ENCODE measurements at places on chromosomes 7 and 10. TPM values are rescaled to one million over a fixed set of nuclear protein-coding genes. Genes with fewer than 3 reads are reported as not detected.
A peak's percentile ranks its signal among the peaks of the same experiment; 100 is the strongest.

DNA sequence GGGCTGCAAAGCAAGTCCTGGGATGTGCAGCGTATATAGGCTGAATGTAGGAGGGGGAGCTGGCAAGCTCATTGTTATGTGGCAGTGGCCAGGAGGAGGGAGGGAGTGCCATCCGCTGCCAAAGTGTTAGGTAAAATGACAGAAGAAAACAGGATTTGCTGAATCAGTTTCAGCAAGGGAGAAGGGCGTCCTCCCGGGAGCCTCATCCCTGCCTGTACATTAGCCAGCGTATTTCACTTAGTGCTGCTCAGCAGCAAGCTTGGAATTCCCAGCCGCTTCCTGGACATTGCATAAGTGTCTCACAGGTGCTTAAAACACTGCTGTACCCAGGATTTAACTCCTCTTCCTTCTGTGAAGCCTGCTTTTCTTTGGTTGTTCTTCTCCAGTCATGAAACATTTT is 2.5 kb downstream of the NIPSNAP2 start:
- no peak overlapping the region for H3K27ac ChIP-seq
- no peak for DNase-seq
- peaks cover 4% of the 10 kb centered on the region for H3K36me3 ChIP-seq
- no peaks in the 10 kb centered on the region for H3K4me1 ChIP-seq
- H3K4me3 ChIP-seq: no peak overlapping the region

DNA sequence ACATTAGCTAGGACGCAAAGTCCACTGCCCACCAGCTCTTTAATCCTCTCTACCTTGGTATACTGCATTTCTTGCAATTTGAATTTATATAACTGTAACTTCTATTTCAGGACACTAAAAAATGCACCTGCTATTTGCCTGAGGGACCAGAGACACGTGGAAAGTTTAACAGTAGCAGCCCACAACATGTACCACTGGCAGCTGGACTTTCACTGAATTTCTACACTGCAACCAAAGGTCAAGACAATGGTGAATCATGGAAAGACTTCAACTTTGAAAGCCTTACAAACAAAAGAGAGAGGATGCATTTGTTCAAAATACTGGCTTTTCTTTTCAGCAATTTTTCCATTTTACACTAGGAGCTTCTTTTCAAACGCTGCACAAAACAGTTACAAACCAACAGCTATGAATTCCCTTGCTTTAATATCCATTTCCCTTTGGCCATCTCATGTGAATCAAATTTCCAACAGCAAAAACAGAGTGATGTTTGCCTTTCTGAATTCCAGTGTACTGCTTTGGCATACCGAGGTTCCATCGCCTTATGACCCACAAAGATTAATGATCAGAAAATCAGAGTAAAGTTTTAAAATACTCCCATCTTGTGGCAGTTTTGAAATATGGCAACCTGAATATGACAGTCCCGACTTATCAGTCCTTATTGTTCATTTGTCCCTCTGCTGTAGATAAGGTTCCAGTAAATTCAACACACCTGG is 29.9 kb upstream of the HNRNPH3 start:
- no peak overlapping the region for H3K27ac ChIP-seq
- H3K4me1 ChIP-seq: no peaks in the 10 kb centered on the region
- H3K27me3 ChIP-seq: no peaks in the 10 kb centered on the region
- no peaks in the 10 kb centered on the region for H3K36me3 ChIP-seq
- no peak for DNase-seq

- no peaks in the 10 kb centered on the region for H3K27me3 ChIP-seq
- no peak for DNase-seq
- no peak overlapping the region for H3K27ac ChIP-seq
- no peaks in the 10 kb centered on the region for H3K36me3 ChIP-seq
Measured at GRCh38 chr10:34112171-34112782, 702.8 kb downstream of the PARD3 start.

- H3K36me3 ChIP-seq: peaks cover 31% of the 10 kb centered on the region
- no peaks in the 10 kb centered on the region for H3K4me1 ChIP-seq
- no peaks in the 10 kb centered on the region for H3K27me3 ChIP-seq
- peak; percentile 32 for DNase-seq
- no peak overlapping the region for H3K4me3 ChIP-seq
Measured at GRCh38 chr10:90136731-90137316, 435.4 kb downstream of the KIF20B start.

- no peak overlapping the region for H3K4me3 ChIP-seq
- DNase-seq: no peak
- H3K27ac ChIP-seq: no peak overlapping the region
Measured at GRCh38 chr10:12819071-12819470, 182.4 kb downstream of the CCDC3 start.

- no peaks in the 10 kb centered on the region for H3K27me3 ChIP-seq
- no peaks in the 10 kb centered on the region for H3K36me3 ChIP-seq
- no peaks in the 10 kb centered on the region for H3K4me1 ChIP-seq
- H3K27ac ChIP-seq: no peak overlapping the region
Measured at GRCh38 chr7:144641389-144642044, 194.3 kb downstream of the TPK1 start.

DNA sequence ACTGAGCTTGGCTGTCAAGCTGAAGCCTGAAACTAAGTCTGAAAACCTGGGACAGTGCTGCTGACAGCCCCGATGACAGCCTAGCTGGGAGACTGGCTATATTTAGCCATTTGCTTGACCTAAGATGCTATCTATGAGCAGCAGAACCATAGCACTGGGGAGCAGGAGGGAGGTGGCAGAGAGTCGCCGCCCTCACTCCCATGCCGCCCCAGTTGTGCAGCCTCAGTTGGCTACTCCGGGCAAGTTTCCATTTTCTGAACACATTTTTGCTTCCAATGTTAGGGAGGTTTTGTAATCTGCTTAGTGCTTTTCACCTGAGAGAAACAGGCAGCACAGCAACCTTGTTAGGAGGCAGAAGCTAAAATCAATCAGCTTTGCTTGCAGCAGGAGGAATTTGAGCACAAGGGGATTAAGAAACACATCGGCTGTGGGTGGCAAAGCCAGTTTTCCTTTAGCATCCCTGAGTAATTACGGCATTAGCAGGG is 20.4 kb upstream of the C10orf71 start:
- H3K27ac ChIP-seq: no peak overlapping the region
- no peak overlapping the region for H3K4me3 ChIP-seq
- no peak for DNase-seq
- no peaks in the 10 kb centered on the region for H3K4me1 ChIP-seq
- no peaks in the 10 kb centered on the region for H3K27me3 ChIP-seq
- no peaks in the 10 kb centered on the region for H3K36me3 ChIP-seq

DNA sequence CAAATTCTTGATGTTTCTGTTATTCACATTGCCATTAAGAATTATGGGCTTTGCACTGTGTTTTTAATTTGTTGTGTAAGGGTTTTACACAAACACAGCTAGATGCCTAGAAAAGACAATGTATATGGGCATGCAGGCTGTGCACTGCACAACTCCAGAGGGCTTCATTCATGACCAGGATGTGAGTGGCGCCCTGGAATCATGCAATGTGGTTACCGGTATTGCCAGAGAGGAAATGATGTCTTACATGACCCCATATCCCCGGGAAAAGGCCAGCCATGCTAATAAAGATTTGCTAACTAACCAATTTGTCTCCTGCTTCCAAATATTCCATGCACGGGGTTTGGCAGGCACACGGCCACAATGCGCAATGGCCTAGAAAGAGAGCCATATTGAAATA is 16.9 kb downstream of the KCNMA1 start:
- no peak overlapping the region for H3K4me3 ChIP-seq
- H3K27me3 ChIP-seq: no peaks in the 10 kb centered on the region
- DNase-seq: no peak
- no peaks in the 10 kb centered on the region for H3K4me1 ChIP-seq
- no peak overlapping the region for H3K27ac ChIP-seq

DNA sequence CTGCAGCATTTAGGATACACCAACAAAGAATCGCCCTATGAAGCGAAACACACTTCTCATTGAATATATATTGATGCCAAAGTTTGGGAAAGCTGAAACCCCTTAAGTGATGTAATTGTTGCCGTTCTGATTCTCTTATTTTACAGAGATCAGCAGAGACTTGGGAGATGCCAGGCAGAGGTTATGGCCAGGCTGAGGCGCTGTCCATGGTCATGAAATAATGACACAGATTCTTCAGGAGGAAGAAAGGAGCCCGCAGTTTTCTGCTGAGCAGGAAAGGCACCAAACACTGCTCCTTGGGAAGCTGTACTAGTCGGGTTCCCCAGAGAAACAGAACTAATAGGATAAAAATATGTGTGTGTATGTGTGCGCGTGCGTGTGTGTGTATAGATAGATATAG is 566.0 kb downstream of the CALN1 start:
- no peak overlapping the region for H3K27ac ChIP-seq
- H3K4me1 ChIP-seq: no peaks in the 10 kb centered on the region
- no peaks in the 10 kb centered on the region for H3K27me3 ChIP-seq
- DNase-seq: peak; percentile 51

DNA sequence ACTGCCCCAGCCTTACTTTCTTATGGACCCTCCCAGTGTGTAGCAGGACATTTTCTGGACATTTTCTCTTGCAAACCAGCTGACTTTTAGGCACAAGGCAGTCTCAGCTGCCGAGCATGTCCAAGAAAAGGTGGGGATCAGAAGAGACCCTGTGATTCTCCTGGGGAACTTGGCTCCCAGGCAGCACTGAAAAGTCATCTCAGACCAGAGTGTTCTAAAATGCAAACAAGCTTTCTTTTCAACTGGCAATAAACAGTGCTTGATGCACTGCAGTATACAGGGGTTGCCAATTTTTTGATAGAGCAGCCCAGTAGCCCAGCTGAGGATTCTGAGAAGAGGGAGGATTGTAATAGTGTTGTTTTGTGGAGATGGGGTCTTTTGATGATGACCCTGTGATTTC is 168.0 kb upstream of the PHYHIPL start:
- H3K27ac ChIP-seq: no peak overlapping the region
- DNase-seq: no peak
- no peaks in the 10 kb centered on the region for H3K27me3 ChIP-seq
- no peaks in the 10 kb centered on the region for H3K36me3 ChIP-seq
- H3K4me3 ChIP-seq: no peak overlapping the region
- H3K4me1 ChIP-seq: no peaks in the 10 kb centered on the region

DNA sequence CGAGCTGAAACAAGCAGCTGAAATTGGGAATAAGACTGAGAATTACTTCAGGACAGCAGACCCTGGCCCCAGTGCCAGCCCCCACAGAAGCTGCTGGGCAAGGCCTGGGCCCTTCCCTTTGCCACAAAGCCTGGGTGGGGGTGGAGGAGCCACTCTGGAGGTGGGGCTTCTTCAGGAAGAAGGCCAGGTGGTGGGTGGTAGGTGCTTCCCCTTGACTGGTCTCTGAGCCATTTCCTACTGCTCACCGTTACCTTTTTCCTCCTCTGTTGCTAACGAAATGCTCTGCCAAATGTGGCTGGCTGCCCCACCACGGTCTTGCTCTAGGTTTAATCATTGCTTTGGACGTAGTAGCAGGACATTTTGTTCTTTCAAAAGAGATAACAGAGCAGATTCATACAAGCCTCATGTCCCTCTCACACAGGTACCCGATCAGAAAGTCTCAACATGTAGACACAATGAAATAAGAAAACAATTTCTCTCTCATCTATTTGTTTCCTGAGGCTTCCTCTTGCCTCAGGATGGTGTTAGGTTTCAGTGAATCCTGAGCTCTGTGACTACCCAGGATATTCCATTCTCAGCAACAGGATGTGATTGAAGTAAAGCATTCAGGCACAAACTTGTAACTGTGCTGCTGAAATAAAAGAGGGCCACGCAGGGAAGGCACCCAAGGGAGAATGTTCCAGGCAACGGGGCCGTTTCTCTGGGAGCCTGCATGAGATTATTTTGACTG is 66.5 kb downstream of the WDR11 start:
- no peaks in the 10 kb centered on the region for H3K4me1 ChIP-seq
- no peaks in the 10 kb centered on the region for H3K36me3 ChIP-seq
- no peaks in the 10 kb centered on the region for H3K27me3 ChIP-seq
- no peak overlapping the region for H3K4me3 ChIP-seq

GRCh38 chr10:90148116-90148855 is 446.9 kb downstream of the KIF20B start:
- H3K27ac ChIP-seq: no peak overlapping the region
- H3K27me3 ChIP-seq: no peaks in the 10 kb centered on the region
- no peak overlapping the region for H3K4me3 ChIP-seq
- DNase-seq: no peak

- H3K27ac ChIP-seq: no peak overlapping the region
- no peaks in the 10 kb centered on the region for H3K36me3 ChIP-seq
- no peak for DNase-seq
- H3K4me3 ChIP-seq: no peak overlapping the region
Measured at GRCh38 chr7:108244110-108244509, 113.9 kb upstream of the LAMB4 start.

DNA sequence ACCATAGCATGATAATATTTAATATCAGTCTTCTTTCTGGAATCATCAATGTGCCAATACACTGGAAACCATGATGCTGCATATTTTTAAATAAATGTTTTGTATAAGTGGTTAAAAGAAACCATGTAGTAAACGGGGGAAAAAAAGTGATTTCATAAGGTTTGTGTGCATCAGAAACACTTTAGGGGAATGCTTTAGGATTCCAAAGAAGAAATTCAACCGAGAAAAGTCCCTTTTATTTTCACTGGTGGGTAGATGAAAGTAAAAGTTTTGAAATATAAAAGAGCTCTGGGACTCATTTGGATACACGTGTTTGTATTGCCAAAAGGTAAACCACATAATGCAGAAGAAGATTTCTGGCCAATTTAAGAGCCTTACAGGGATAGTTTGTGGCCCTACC is 11.9 kb upstream of the MACC1 start:
- H3K27ac ChIP-seq: no peak overlapping the region
- H3K36me3 ChIP-seq: no peaks in the 10 kb centered on the region
- DNase-seq: no peak
- H3K27me3 ChIP-seq: no peaks in the 10 kb centered on the region
- H3K4me1 ChIP-seq: no peaks in the 10 kb centered on the region

- H3K4me1 ChIP-seq: no peaks in the 10 kb centered on the region
- peaks cover 19% of the 10 kb centered on the region for H3K36me3 ChIP-seq
- no peak overlapping the region for H3K27ac ChIP-seq
- DNase-seq: no peak
- H3K4me3 ChIP-seq: no peak overlapping the region
- no peaks in the 10 kb centered on the region for H3K27me3 ChIP-seq
Measured at GRCh38 chr10:6612371-6612770, 32.3 kb upstream of the PRKCQ start.

GRCh38 chr10:112759496-112759895 is 190.6 kb upstream of the TCF7L2 start:
- no peak for DNase-seq
- H3K27ac ChIP-seq: no peak overlapping the region
- H3K36me3 ChIP-seq: no peaks in the 10 kb centered on the region
- no peaks in the 10 kb centered on the region for H3K27me3 ChIP-seq
- H3K4me1 ChIP-seq: 0 out of 2 replicates have a peak, but pooled peaks cover 2% of the 10 kb centered on the region

GRCh38 chr7:135179321-135179925 is 8.9 kb upstream of the CYREN start:
- no peak overlapping the region for H3K27ac ChIP-seq
- no peak overlapping the region for H3K4me3 ChIP-seq
- no peak for DNase-seq
- H3K36me3 ChIP-seq: peaks cover 60% of the 10 kb centered on the region
- peaks cover 5% of the 10 kb centered on the region for H3K4me1 ChIP-seq
- H3K27me3 ChIP-seq: no peaks in the 10 kb centered on the region

- DNase-seq: no peak
- H3K27me3 ChIP-seq: no peaks in the 10 kb centered on the region
- no peaks in the 10 kb centered on the region for H3K4me1 ChIP-seq
Measured at GRCh38 chr7:102277901-102278300, 8.8 kb upstream of the SH2B2 start.

GRCh38 chr10:26622891-26623290 is 74.6 kb upstream of the PDSS1 start:
- no peak for DNase-seq
- no peak overlapping the region for H3K4me3 ChIP-seq
- H3K27me3 ChIP-seq: no peaks in the 10 kb centered on the region
- no peak overlapping the region for H3K27ac ChIP-seq
- H3K36me3 ChIP-seq: no peaks in the 10 kb centered on the region

Gene C7orf33
- not detected for total RNA-seq

Gene VPS37D
- 1.3 TPM for total RNA-seq

Gene SSMEM1
- total RNA-seq: not detected
